ENCODE measurements at places on chromosomes 2 and 18. TPM values are rescaled to one million over a fixed set of nuclear protein-coding genes. Genes with fewer than 3 reads are reported as not detected.

SPATA3 gene
- 0.84 TPM for total RNA-seq

LRPPRC gene
- total RNA-seq, result 180 TPM

LCT gene
- 0.11 TPM for total RNA-seq

NPAS2 gene
- 3.1 TPM for total RNA-seq

PLEKHM3 gene
- total RNA-seq, result 15.8 TPM

PLEKHA3 gene
- total RNA-seq, result 20.4 TPM

MPP4 gene
- total RNA-seq, result not detected

SPATS2L gene
- 3.9 TPM for total RNA-seq

SCG2 gene
- total RNA-seq, result not detected

C1QL2 gene
- total RNA-seq, result not detected

COLEC11 gene
- total RNA-seq, result not detected

SPDYA gene
- 1.8 TPM for total RNA-seq

CCDC74B gene
- total RNA-seq, result 1.7 TPM

EVX2 gene
- not detected for total RNA-seq

ADNP2 gene
- total RNA-seq, result 27.6 TPM

PPP1CB gene
- 185 TPM for total RNA-seq

CRYBA2 gene
- not detected for total RNA-seq

PPP1R1C gene
- not detected for total RNA-seq

LRATD1 gene
- not detected for total RNA-seq

KHK gene
- 10.6 TPM for total RNA-seq

PLCL1 gene
- total RNA-seq, result 4.9 TPM

IL1RL1 gene
- total RNA-seq, result 0.74 TPM

KLF11 gene
- 7.5 TPM for total RNA-seq

GRP gene
- not detected for total RNA-seq

SOWAHC gene
- total RNA-seq, result 0.34 TPM

UGT1A5 gene
- not detected for total RNA-seq

PIKFYVE gene
- 25.9 TPM for total RNA-seq

DYNAP gene
- total RNA-seq, result not detected

COL4A3 gene
- not detected for total RNA-seq

RPRM gene
- total RNA-seq, result not detected

CYP27C1 gene
- not detected for total RNA-seq

AFF3 gene
- total RNA-seq, result 1.5 TPM

RNF125 gene
- total RNA-seq, result 12.0 TPM

GBX2 gene
- not detected for total RNA-seq

SLC19A3 gene
- not detected for total RNA-seq

OTOS gene
- total RNA-seq, result not detected

CERKL gene
- total RNA-seq, result not detected

CEBPZOS gene
- 29.1 TPM for total RNA-seq

OTOF gene
- total RNA-seq, result 0.16 TPM

SLC9A4 gene
- 0.23 TPM for total RNA-seq

FMNL2 gene
- 8.0 TPM for total RNA-seq

CFAP65 gene
- not detected for total RNA-seq

SGPP2 gene
- 1.3 TPM for total RNA-seq

SERPINB11 gene
- total RNA-seq, result not detected

PLEK gene
- total RNA-seq, result 0.88 TPM

LIMS3 gene
- 1.1 TPM for total RNA-seq

FBXO15 gene
- total RNA-seq, result 1.2 TPM

RTN4 gene
- 88.5 TPM for total RNA-seq

NEU4 gene
- 1.2 TPM for total RNA-seq

CDH19 gene
- total RNA-seq, result not detected

IFIH1 gene
- 29.2 TPM for total RNA-seq

PJVK gene
- total RNA-seq, result 1.7 TPM

CIB4 gene
- total RNA-seq, result not detected

LDLRAD4 gene
- 18.4 TPM for total RNA-seq

All from activated naive CD4-positive, alpha-beta T cell treated with anti-CD3 and anti-CD28 coated beads, Interleukin-2, amount 50 U/mL, for 72 hours (primary cell).